ENCODE measurements at places on chromosomes 3 and 15.

DNA sequence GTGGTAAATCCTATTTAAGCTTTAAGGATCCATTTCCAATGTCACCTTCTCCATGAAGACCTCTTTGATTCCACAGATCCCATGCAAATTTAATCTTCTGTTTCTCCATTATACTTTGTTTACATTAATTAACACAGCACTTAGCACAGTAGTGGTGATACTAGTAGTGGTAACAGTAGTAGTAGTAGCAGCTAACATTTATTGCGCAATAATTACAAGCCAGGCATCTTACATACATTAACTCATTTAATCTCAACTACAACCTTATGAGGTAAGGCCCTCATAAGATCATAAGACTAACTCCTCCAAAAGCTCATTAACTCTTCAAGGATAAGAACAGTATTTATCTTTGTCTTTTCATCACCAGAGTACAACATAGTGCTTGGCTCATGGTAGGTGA lies 54.8 kb upstream of the FSIP1 start:
- no peak for DNase-seq

GRCh38 chr3:52032702-52033408 lies 23.5 kb downstream of the DUSP7 start:
- DNase-seq, result no peak

DNA sequence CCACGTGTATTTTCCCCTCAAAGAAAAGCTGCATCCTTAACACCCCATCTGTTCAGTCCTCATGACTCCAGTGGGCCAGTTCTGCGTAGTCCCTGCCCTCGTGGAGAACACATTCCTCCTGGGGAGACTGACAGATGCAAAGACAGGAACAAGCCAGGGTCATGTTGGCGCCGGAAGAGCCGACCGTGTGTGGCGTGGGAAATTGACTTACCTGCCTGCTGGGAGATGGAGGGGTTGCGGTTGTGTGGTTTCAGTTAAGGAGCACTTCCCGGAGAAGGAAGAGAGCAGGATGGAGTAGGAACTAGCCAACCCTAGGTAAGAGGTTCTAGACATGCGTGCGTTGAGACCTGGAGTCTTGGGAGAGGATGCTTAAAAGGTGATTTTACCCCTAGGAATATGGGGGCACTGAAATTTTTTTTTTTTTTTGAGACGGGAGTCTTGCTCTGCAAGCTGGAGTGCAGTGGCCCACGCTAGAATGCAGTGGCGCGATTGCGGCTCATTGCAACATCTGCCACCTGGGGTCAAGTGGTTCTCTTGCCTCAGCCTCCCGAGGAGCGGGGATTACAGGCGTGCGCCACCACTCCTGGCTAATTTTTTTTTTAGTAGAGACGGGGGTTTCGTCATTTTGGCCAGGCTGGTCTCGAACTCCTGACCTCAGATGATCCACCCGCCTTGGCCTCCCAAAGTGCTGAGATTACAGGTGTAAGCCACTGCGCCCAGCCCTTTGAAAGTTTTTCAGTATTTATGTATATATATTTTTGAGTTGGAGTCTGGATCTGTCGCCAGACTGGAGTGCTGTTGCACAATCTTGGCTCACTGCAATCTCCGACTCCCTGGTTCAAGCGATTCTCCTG lies 1.4 kb downstream of the VHL start:
- no peak for DNase-seq

DNA sequence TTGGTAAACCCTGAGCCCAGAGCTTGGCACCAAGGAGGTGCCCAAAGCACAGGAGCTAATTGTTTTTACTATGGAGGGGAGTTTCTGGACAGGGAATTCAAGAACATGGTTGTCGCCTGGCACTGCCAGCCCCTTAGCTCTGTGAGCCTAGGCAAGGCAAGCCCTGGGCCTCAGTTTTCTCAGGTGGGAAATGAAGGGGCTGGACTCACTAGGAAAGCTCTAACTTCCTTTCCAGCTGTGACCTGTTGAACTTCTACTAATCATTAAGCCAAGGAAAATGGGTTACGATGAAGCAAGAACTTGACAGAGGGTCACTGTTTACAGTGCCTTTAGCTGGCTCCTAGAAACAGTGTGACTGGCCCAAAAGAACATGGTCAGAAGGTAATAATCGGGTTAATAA lies 277.2 kb downstream of the SHQ1 start:
- no peak for DNase-seq

- DNase-seq, result no peak
Measured at GRCh38 chr15:88835646-88836045, 32.4 kb downstream of the ACAN start.

DNA sequence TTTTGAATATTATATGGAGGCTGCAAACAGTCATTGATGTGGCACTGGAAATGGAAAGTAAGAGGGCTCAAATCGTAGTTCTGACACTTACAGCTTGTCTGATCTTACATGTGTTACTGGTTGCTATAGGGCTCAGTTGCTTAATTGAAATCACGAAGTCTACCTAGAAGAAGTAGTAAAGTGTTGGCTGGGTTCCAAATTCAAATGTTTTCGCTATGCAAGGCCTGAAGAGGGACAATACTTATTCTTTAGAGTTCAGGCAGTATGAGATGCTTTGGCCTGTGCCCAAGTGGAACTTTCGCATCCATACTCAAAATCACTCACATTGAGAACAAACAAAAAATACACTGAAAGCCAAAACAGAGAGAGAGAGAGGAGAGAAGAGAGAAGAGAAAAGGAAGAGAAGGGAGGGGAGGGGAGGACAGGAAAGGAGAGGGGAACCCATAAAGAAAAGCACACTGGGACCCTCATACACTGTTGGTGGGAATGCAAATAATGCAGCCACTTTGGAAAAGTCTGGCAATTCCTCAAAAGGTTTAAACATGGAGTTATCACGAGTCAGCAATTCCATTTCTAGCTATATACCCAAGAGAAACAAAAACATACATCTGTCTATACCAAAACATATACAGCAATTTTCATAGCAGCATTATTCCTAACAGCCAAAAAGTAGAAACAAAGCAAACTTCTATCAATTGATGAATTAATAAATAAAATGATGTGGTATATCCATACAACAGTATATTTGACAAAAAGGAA lies 2.9 kb upstream of the FXR1 start:
- DNase-seq, result peak; percentile 23

DNA sequence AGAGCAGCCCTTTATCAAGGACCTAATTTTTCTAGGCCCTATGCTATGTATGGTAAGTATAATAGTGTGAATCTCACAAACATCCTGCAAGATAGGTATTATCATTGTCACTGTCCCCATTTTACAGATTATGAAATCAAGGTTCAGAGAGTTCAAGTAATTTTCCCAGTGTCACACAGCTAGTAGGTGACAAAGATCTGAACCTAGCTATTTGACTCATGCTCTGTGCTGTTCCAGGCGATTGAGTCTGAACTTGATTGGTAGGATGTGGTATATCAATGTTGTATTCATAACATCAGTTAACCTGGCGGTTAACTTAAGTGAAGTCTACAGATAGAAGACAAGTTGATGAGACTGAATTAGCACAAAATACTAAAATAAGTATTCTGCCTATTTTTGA lies 229.9 kb downstream of the CHST2 start:
- DNase-seq, result no peak

DNA sequence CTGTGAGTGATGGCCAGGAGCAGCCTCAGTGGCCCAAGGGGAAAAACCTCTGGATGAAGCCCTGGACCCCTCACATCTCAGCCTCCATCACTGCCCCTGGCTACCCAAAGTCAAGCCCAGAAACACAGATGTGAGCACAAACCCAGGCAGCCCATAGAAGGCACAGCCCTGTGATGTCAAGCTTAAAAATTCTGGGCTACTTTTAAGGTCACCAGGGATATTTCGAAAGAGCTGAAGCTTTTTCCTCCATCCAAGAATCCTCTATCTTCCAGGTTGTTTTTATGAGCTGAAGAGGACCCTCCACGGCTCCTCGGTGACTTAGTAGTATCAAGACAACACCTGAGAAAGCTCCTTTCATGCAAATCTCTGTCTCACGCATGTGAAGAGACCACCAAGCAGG lies 11.5 kb downstream of the LIPC start:
- no peak for DNase-seq

- no peak for DNase-seq
Measured at GRCh38 chr3:2465842-2466241, 367.2 kb downstream of the CNTN4 start.

- no peak for DNase-seq
Measured at GRCh38 chr3:83670416-83670815, 1288.4 kb upstream of the CADM2 start.

DNA sequence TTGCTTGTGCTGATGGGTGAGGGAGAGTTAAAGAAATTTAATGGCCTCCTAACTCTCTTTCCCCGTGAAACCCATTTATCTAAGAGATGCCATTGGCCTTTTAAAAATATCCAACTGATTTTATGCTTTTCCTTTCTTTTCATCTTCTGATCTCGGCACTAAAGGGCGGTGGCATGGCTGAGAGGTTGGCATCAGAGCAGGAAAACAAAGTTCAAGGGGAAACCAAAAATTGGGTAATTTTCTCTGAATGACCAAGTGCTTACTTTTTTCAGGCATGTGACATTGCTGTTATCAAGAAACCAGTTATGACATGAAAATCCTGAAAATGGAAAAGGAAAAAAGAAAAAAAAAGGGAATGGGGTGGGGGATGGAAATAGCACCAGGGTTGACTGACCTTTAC lies 3.2 kb downstream of the CGNL1 start:
- DNase-seq, result no peak
